Stomach (tissue), 19 donors: ENCODE measurements at places on chromosomes 1 and 21. TPM values are rescaled to one million over a fixed set of nuclear protein-coding genes. Genes with fewer than 3 reads are reported as not detected.

DNA sequence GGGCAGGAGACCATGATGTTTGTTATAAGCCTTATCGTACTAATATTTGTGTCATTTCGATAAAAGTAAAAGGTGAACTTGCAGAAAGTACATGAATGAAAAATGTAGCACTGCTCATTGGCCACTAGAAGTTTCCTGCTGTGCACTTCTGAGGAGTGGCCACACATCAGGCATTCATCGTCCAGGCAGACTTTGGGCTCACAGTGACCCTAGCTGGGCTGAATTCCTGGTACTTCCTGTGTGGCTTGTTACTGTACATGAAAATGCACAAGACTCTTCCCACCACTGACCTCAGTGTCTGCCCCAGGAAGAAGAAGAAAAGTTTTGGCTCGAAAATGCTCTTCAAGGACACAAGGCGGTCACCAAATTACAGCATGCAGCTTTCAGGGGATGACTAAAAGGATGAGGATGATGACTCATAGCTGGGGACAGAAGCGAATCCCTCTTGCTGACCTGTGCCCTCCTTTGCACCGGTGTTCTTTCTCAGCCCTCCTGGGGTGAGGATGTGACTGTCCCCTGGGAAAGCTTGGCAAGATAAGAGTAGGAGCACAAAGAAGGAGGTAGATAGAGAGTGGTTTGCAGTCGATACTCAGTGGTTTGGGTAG lies 252.4 kb upstream of the KAZN start:
- no peaks in the 10 kb centered on the region for H3K27me3 ChIP-seq
- H3K27ac ChIP-seq = no peak overlapping the region
- DNase-seq = no peak
- no peaks in the 10 kb centered on the region for H3K36me3 ChIP-seq
- no peak overlapping the region for H3K4me3 ChIP-seq

The NBPF4 gene
- not detected for total RNA-seq

The SERPINC1 gene
- not detected for total RNA-seq

GRCh38 chr1:200668514-200669313 lies 993 bp downstream of the DDX59 start:
- H3K4me3 ChIP-seq = peak overlapping the region; percentile 55
- H3K4me1 ChIP-seq = peaks cover 10% of the 10 kb centered on the region
- H3K27ac ChIP-seq = peak overlapping the region; percentile 99
- H3K27me3 ChIP-seq = no peaks in the 10 kb centered on the region
- DNase-seq = peak; percentile 21
- peaks cover 4% of the 10 kb centered on the region for H3K36me3 ChIP-seq

The KLF17 gene
- not detected for total RNA-seq

- H3K27me3 ChIP-seq = no peaks in the 10 kb centered on the region
- DNase-seq = no peak
- H3K4me3 ChIP-seq = no peak overlapping the region
- H3K27ac ChIP-seq = no peak overlapping the region
- H3K36me3 ChIP-seq = no peaks in the 10 kb centered on the region
Observed at GRCh38 chr1:21490774-21491487, 18.3 kb upstream of the ALPL start.

DNA sequence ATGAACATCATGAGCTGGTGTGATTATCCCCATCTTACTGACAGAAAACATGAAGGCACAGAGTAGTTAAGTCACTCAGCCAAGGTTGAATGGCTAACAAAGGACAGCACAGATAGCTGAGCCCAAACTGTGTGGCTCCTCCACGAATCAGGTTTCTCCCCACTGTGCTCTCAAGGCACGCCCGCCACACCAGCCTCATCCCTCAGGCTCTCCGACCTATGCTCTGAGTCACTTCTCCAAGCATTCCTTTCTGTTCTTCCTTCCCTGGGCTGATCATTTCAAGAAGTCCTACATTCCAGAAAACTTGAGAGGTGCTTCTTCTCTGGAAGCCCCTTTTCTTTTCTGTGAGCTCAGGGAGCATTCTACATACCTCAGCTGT lies 25.3 kb upstream of the SDC3 start:
- no peak overlapping the region for H3K27ac ChIP-seq
- H3K27me3 ChIP-seq = no peaks in the 10 kb centered on the region
- peaks cover 47% of the 10 kb centered on the region for H3K36me3 ChIP-seq
- DNase-seq = no peak
- no peak overlapping the region for H3K4me3 ChIP-seq

- H3K36me3 ChIP-seq = no peaks in the 10 kb centered on the region
- H3K27me3 ChIP-seq = no peaks in the 10 kb centered on the region
Observed at GRCh38 chr21:33273044-33273443, 6.9 kb downstream of the IL10RB start.

DNA sequence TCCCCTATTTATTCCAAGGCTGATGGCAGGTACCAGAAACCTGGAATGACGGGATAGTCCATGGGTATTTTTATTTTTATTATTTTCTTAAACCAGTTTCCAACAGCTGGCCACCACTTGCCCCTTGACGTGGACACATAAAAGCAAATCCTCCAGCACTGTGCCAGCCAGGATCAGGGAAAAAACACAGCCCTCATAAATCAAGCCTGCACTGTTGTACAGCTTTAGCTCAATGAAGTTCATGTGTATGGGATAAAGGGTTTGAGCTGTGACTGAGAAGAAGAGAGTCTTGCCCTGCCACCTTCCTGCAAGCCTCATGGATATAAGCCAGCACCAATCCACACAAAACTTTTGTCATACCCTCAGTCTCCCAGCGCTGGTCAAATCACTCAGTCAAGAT lies 303.8 kb upstream of the SPAG17 start:
- H3K36me3 ChIP-seq = no peaks in the 10 kb centered on the region
- H3K27ac ChIP-seq = no peak overlapping the region
- DNase-seq = no peak
- H3K4me1 ChIP-seq = no peaks in the 10 kb centered on the region
- no peak overlapping the region for H3K4me3 ChIP-seq

The PAX7 gene
- not detected for total RNA-seq

The FCRL1 gene
- 2.4 TPM for total RNA-seq

The CNR2 gene
- total RNA-seq = not detected

The LORICRIN gene
- not detected for total RNA-seq

The XCL1 gene
- total RNA-seq = not detected

The CASQ2 gene
- total RNA-seq = 41.4 TPM

GRCh38 chr21:39003982-39004633 lies 179.1 kb downstream of the PSMG1 start:
- H3K36me3 ChIP-seq = no peaks in the 10 kb centered on the region
- no peak for DNase-seq
- H3K4me1 ChIP-seq = peaks cover 39% of the 10 kb centered on the region
- H3K27ac ChIP-seq = peak overlapping the region; percentile 70
- no peaks in the 10 kb centered on the region for H3K27me3 ChIP-seq

GRCh38 chr1:107599220-107599619 lies 365.8 kb downstream of the VAV3 start:
- H3K4me3 ChIP-seq = no peak overlapping the region
- H3K36me3 ChIP-seq = no peaks in the 10 kb centered on the region
- no peak overlapping the region for H3K27ac ChIP-seq
- H3K27me3 ChIP-seq = no peaks in the 10 kb centered on the region
- DNase-seq = no peak

The S100A6 gene
- 680 TPM for total RNA-seq

DNA sequence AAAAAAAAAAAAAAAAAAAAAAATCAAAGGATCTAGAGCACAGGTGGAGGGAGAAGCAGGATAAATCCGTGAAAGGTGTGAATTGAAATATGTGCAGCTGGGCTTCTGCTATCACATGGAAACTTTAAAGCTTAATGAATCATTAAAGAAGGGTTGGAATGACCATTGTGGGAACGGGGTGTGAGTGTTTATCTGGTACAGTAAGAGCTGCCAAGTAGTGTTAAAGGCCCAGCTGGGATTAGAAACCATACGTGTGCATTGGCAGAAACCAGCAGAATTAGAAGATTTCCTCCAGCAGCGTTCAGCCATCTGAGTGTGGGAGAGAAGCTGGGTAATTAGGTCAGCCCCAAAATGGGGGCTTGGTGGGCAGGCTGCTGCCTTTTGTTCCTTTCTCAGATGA lies 13.5 kb downstream of the FALEC start:
- DNase-seq = no peak
- no peaks in the 10 kb centered on the region for H3K27me3 ChIP-seq
- peaks cover 32% of the 10 kb centered on the region for H3K4me1 ChIP-seq

DNA sequence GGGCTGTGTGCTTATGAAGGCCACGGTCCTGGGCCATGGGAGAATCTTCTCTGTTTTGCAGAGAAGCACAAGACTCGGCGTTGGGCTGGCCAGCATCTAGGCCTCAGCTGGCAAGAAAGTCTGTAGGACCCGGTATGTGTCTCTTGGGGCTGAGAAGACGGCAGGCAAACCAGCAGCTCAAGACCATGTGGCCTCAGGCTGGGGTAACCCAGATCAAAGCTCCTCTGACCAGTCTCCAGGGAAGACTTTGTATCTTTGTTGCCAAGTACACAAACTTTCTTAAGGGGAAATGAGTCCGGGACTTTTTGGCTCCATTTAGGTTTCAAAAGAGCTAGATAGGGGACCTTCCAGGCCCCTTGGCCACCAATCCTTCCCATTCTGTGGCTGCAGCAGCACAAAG lies 60.1 kb downstream of the PTP4A2 start:
- H3K4me3 ChIP-seq = no peak overlapping the region
- H3K36me3 ChIP-seq = no peaks in the 10 kb centered on the region
- no peak overlapping the region for H3K27ac ChIP-seq
- DNase-seq = no peak
- H3K27me3 ChIP-seq = no peaks in the 10 kb centered on the region
- H3K4me1 ChIP-seq = peaks cover 21% of the 10 kb centered on the region
